ENCODE measurements at places on chromosomes 3 and 15. TPM values are rescaled to one million over a fixed set of nuclear protein-coding genes. Genes with fewer than 3 reads are reported as not detected.

GRCh38 chr15:56724232-56724631 lies 9.1 kb downstream of the ZNF280D start:
- no peak for DNase-seq

- DNase-seq: no peak
Measured at GRCh38 chr3:135136361-135137100, 341.5 kb downstream of the EPHB1 start.

DNA sequence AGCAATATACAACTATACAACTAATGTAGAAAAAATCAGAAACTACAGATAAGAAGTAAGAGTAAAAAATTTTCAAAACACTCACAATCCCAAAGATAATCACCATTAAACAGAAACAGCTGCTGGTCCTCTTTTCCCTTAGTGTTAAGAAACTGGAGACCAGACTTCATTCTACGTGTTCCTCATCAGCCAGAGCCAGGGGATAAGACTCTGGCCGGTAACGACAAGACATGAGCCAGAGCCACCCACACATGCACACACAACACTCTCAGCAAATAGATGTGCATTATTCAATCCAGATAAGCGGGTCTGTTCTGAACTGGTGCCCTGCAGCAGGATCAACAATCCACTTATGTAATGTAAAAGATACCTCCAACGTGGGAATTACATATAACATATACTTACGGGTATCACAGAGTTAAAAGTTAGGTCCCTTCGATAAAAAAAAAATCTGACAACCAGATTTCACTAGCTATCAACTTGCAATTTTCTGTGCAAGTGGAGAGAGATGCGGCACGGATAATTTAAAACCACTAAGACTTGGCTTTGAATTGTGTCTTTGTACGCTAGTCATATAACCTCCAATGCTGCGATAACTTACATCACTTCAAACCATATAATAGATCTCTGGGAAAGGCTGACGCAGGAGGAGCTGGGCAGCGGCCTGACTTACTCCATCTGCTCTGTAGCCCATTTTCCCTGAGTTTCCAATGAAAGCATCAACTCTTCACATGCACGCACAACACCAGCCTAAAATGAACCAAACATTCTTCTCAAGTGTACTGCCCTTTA lies 17.8 kb downstream of the PRICKLE2 start:
- DNase-seq: no peak

DNA sequence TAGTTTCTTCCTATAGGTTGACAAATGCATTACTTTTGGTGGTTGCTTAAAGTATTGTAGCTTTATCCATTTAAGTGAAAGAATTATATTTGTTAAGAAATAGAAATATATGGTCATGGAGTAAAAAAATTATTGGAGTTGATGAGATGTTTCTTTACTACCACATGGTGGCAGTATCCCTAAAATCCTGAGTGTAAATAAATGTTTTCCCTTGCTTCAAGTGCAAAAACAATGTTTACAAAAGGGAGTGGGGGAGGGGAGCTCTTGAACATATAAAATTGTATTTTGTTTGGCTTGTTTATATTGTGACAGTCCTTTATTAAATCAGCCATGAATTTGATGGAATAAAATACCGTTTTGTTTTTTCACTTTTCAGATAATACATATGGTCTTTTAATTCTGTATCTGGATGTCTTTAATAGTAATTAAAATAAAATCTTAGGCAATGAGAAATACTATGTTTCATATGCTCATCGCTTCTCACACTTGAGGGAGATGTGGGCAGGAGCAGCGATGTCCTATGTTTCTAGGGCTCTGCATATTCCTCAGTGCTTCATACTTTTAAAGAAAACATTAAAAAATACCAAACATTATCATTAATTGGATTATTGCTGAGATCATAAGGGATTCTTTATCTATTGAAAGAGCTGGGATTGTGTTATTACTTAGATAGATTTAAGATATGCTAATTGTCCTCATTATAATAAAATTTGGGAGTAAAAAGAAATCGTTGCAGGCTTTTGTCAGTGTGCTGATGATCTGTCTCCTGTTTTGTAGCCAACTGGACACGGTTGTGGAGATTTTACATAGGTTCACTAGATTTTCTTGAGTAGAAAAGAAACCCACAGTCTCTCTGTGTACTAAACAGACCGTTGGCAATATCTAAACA lies 349.7 kb downstream of the TUSC7 start:
- peak; percentile 19 for DNase-seq

The GOLGA8J gene
- total RNA-seq: not detected

DNA sequence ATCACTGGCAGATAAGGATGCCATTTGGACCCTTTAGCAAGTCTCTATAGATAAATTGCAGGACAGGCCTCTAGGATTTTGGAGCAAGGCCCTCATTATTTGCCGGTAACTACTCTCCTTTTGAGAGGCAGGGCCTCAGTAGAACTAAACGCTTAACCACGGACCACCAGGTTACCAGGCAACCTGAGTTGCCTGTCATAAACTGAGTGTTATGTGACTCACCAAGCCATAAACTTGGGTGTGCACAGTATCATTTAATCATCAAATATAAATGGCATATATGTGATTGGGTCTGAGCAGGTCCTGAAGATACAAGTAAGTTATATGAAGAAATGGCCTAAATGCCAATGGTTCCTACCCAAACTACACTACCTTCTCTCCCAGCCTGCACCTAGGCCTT lies 93.2 kb downstream of the BCHE start:
- DNase-seq: no peak

GRCh38 chr3:155102329-155102728 lies 22.2 kb downstream of the MME start:
- no peak for DNase-seq
